ENCODE measurements at places on chromosomes 4 and X.

DNA sequence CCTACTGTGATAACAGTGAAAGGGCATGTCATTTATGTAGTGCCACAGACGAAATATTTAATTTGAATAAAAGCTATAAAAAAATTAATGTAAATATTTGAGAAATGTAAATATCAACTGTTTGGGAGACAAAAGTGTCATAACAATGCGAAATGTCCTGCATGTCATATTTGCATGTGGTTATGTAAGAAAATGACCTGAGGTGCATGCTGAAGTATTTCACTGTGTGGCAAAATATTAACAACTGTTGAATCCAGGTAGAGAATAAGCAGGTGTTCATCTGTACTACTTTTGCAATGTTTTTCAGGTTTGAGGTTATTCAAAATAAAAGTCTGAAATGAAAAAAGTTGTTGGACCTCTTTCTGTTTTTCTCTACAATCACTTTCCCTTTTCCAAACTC, 30.9 kb downstream of the PROM1 start:
- no peak for DNase-seq

- no peak for DNase-seq
These were observed 15.3 kb downstream of the COQ2 start for GRCh38 chr4:83269256-83269655.

GRCh38 chr4:103719830-103720207, at the start of gene TACR3:
TACR3 (minus strand) TSS chr4:103719985; CDS start chr4:103719675, 310 bp downstream.
- DNase-seq, result no peak

DNA sequence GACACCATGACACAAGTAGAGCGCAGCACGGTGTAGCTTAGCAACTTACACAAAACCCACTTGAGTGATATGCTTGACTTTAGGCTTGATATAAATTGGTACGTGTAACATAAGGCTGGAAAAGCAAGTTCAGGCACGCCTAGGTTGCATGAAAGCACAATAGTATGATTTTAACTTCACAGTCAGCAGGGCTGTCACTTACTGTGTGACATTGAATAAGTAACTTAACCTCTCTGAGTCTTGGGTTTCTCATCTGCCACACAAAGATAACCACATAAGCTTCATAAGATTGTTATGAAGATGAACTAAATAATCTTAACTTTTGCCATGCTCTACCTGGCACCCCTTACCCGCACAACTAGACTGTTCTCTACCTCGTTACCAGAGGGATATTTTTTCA, 9.5 kb downstream of the SRD5A3 start:
- no peak for DNase-seq

GRCh38 chr4:79489506-79489905, 81.5 kb upstream of the GK2 start:
- no peak for DNase-seq

DNA sequence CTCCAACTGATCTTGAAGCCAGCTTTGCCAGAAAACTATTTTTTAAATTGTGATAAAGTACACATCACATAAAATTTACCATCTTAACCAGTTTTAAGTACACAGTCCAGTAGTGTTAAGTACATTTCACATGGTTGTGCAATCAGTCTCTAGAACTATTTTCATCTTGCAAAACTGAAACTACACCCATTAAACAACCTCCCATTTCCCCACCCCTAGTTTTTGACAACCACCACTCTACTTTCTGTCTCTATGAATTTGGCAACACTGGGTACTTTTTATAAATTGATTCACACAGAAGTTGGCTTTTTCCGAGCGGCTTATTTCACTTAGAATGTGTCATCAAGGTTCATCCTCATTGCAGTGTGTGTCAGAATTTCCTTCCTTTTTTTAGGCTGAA, 31.0 kb downstream of the TRPC5 start:
- DNase-seq, result no peak

GRCh38 chrX:94435799-94436198, 761.8 kb downstream of the FAM133A start:
- no peak for DNase-seq

DNA sequence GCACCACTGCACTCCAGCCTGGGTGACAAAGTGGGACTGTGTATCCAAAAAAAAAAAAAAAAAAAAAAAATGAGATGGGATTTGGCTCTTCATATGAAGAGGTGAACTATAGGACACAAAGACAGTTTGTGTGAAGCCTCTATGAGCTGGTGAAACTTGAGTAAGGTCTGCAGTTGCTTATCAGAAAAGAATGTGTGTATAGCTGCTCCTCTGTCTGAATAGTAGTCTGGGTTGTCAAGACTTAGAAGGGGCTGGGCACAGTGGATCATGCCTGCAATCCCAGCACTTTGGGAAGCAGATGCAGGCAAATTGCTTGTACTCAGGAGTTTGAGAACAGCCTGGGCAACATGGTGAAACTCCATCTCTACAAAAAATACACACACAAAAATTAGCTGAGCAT, 82.8 kb downstream of the ARSF start:
- no peak for DNase-seq

- no peak for DNase-seq
These were observed at the start of gene ARHGAP4 for GRCh38 chrX:153925739-153926551. ARHGAP4 (minus strand) TSS chrX:153926264; CDS start chrX:153926202, 62 bp downstream.

DNA sequence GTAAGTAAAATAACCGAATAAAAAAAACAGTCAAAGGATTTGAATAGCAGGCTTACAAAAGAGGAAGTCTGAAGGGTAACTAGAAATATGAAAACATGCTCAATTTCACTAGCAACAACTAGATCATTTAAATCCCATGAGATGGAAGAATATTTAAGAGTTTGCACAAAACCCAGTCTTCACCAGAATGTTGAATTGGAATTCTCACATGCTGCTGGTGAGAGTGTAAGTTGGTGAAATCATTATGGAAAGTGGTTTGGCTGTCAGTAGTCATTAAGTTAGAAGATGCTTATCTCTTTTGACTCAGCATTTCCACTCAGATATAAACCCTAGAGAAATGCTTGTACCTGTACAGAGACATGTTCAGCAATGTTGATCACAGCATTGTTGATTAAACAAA, 110.1 kb downstream of the PGRMC2 start:
- DNase-seq, result no peak

DNA sequence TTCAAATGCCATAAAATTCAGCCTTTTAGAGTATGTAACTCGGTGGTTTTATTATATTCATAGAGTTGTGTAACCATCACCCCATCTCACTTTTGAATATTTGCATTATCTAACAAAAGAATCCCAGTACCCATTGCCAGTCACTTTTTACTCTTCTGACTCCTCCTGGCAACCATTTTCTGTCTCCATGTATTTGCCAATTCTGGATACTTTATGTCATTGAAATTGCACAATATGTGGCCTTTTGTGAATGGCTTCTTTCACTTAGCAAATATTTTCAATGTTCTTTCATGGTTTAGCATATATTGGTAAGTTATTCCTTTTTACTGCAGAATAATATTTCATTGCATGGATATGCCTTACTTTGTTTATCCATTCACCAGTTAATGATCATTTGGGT, 79.9 kb downstream of the SLIT2 start:
- DNase-seq, result no peak

GRCh38 chr4:41325901-41326300, 69.2 kb downstream of the UCHL1 start:
- DNase-seq, result no peak

- DNase-seq, result no peak
These were observed 28.2 kb downstream of the PNMA6E start for GRCh38 chrX:153372949-153373348.

All from activated effector memory CD4-positive, alpha-beta T cell treated with Interleukin-2 at 50 U/mL for 16 hours (primary cell).